Right renal pelvis (tissue), 4 donors: ENCODE measurements at places on chromosomes 1 and 21. TPM values are rescaled to one million over a fixed set of nuclear protein-coding genes. Genes with fewer than 3 reads are reported as not detected.

FAM78B gene
- polyA plus RNA-seq, result 1.1 TPM

FCRL6 gene
- polyA plus RNA-seq, result 0.58 TPM

EGLN1 gene
- 48.1 TPM for polyA plus RNA-seq

FCRLB gene
- 6.8 TPM for polyA plus RNA-seq

LCE5A gene
- not detected for polyA plus RNA-seq

RGS8 gene
- not detected for polyA plus RNA-seq

C1orf167 gene
- polyA plus RNA-seq, result 0.65 TPM
